ENCODE measurements at places on chromosomes 5 and 9.

DNA sequence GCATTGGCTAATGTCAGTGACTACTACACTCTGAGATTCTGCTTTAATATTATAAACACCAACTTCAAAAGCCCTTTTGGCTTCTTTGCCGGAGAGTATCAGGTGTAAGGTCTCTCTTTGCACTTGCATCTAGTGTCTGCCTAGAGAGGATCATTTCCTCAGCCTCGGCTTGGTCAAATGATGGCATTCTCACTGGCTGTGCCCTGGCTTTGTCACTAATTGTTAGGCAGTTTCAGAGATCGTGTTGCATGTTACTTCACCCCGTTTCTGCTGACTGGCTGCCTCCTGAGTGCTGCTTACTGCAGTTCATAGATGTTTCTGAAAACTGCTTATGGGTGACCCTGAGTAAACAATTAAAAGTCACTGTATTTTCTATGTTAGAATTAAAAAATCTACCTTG lies 48.8 kb downstream of the SLC1A3 start:
- no peak for DNase-seq

DNA sequence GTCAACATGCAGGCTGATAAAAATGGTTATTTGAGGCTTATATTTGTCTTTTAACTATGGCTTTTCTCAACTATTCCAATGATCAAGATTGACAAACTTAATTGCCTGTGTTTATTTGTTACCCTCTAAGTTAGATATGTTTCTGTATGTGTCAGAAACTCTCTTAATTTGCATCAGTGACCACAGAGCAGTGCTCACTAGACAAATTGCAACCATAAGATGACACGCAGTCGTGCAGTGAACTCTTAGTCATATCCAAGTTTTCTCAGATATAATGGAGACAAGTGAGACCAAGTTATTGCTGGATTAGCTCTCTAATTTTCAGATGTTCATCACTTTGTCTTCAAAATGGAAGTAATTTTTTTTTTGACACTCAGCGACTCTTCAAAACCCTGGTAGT lies 342.2 kb upstream of the RFX3 start:
- DNase-seq, result no peak

DNA sequence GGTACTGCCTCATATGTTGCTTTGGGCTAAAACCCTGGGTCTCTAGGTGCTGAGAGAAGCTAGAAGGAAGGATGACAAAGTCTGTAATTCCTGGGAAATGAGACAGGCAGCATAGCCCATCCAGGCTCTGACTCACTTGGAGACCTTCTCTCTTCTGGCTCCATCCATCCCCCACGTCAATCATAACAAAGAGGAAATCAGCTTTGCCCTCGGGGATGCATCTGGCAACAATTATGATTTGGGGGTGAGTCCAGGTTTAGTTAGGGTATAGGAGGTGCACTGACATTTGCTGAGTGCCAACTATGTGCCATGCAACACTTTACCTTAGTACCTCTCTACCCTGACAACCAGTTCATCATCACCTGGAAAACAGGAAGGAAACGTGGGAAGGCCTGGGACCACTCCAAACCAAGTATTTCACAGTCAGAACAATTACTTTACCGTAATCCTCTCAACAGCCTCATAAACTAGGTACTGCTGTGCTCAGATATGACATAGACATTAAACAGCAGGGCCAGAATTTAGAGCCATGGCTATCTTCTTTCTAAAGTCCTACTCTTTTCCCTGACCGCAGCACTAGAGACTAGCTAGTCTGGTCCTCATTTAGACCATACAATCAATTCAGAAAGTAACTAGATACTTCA lies 39.1 kb upstream of the GZMA start:
- DNase-seq, result peak; percentile 3

- DNase-seq, result no peak
Observed at GRCh38 chr5:88673253-88674105, 209.5 kb downstream of the MEF2C start.

DNA sequence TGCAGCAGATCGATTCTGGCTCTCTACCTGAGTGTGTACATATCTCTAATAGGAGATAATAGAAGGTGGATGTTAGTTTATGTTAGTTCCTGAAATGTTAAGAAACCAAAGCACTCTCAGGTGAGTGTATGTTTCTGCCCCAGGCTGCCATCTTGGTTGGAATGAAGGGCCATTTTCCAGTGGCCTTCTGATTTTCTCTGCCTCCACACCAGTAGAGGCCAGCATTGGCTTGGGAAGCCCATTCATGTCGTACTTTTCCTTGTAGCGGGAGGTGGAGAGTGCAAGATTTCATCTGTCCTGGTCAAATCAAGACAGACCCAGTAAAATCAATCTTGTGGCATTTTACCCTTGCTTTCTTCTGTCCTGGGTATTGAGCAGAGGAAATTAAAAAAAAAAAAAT lies 91.0 kb downstream of the GAS1 start:
- DNase-seq, result no peak

DNA sequence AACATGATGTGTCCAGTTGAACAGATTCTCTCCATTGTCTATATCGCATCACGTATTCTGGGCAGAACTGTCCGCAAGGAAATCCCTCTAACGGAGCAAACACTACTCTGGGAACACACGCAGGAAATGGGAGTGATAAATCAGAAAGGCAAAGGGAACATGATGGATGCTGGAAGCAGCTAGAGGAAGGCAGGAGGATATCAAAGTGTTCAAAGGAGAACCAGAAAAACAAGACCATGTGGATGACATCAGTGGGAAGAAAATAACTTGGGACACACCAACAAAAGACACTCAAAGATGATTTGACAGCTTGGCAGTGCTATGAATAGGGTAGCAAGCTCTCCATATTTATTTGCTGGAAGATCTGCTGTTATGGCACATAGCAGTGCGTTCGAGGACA lies 142.9 kb downstream of the PLK2 start:
- DNase-seq, result peak; percentile 58

DNA sequence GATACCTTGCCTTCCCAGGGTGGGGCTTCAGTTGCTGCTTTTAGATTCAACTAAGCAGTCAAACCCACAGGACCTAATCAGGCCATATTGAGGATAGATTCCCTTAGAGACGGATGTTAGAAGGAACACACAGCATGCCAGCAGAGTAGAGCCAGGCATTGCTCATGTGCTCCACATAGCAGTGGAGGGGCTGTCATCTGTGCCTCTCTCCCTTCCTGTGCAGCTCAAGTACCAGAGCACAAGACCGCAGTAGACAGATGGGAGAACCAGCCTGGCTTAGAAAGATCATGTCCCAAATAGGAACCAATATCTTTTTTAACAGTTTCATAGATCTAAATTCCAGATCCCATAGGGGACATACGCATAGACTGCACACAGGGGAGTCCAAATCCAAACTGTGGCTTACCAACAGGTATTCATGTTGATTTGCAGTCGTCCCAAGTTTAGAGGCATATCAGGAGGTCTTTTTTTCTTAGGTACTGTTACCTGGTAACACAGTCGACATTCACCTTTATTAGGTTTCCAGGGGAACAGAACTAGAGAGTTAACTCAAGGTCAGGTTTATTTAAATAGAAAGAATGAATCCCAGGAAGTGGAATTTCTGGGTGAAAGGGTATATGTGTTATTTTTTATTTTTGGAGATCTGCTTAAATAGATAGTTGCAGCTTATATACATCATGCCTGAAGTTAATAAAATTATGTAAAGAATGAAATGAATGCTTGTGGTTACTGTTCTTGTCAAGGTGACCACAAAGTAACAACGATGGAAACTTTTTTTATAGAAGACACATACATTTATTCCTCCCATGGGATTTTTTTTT lies 43.5 kb upstream of the PCAT7 start:
- peak; percentile 0 for DNase-seq

DNA sequence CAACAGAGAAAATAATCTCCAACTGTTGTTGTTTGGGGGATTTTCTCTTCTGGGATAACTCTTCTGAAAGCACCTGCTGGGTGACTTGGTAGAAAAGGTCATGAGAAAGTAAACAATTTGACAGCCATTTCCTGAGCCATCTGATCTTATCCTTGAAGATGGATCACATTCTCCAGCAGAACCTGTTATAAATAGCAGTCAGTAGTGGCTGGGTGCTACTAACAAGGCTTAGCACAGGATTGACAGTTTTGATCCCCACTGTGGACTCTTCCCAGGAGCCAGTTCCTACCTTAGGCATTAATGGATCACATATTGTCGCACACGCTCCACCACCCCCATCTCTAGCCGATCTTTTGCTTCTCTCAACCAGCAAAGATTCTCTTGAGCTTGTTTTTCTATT lies 220.2 kb downstream of the PLK2 start:
- no peak for DNase-seq

GRCh38 chr9:96163712-96164111 lies 138.3 kb downstream of the HSD17B3 start:
- DNase-seq, result no peak

GRCh38 chr9:22111176-22111953 lies 102.3 kb upstream of the CDKN2B start:
- DNase-seq, result no peak

GRCh38 chr9:110344821-110345220 lies 7.2 kb upstream of the TXNDC8 start:
- DNase-seq, result no peak

DNA sequence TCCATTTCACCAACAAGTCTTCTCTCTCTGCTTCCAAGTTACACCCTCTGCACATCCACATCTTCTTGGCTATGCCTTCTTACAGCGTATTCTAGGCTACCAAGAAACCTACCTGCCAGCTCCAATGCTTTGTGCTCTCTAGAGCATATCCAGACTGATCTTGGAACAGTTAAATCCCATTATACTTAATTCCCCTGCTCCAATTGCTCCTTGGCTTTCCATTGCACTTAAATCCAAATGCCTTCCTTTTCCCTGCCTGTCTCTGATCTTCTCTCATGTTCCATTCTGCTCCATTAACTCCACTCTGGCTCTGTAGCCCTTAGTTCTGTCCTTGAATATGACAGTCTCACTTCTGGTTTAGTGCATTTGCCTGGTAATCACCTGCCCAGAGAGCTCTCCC lies 322.4 kb downstream of the LRRC70 start:
- no peak for DNase-seq

GRCh38 chr5:177501874-177502678 lies 4.7 kb upstream of the PDLIM7 start:
- DNase-seq, result no peak

GRCh38 chr5:107532169-107532878 lies 138.4 kb downstream of the EFNA5 start:
- no peak for DNase-seq

GRCh38 chr5:101942321-101942882 lies 353.7 kb downstream of the SLCO4C1 start:
- peak; percentile 7 for DNase-seq

DNA sequence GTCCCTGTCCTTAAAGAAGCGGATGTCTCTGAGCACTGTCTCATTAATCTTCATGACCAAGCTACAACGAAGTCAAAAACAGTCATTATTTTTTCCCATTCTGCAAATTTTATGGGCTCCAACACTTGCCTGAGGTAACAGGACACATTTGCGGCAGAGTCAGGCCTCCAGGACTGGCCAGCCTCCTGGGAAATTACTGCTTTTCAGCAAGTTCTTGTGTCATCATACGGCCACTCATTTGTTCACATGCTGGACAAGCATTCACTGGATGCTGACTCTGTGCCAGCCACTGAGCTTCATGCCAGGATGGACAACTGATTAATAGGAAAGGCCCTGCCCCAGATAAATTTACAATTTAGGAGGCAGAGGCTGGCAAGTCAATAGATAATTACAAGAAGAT lies 305.7 kb downstream of the ACTL7B start:
- no peak for DNase-seq

DNA sequence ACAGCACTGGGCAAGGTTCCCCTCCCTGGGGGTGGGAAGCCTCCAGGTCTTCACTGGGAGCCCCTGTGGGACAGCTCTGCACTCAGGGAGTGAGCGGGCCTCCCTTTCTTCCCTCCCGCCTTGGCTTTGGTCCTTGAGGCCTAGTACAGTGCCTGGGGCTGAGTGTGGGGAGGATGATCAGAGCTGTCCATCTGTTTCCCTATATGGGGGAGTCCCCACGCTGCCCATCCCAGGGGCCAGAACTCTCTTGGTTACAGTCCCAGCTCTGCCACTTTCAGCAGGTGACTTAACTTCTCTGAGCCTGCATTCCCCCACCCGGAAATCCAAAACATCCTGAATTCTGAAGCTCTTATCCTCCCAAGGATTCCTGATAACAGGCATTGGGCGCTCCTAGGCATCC lies 42.6 kb downstream of the DAB2IP start:
- no peak for DNase-seq

DNA sequence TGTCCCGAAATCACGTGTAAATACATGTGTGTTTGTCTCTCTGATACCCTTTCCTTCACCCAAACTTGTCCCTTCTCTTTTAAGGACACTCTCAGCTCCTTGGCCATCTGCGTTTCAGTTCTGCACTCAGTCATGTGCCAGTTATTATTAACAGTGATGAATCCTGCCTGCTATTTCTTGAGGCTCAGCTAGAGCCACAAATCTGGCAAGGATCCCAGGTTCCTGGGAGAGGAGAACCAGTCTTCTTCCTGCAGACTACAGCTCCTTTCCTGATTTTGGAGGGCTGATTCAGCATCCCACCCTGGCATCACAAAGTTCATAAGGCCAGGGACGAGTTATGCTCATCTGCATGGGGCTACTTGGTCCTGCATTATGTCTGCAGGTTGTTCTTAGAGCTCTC lies 5.6 kb downstream of the MAMDC2 start:
- DNase-seq, result peak; percentile 81
